ENCODE measurements at places on chromosomes 5 and 9.

DNA sequence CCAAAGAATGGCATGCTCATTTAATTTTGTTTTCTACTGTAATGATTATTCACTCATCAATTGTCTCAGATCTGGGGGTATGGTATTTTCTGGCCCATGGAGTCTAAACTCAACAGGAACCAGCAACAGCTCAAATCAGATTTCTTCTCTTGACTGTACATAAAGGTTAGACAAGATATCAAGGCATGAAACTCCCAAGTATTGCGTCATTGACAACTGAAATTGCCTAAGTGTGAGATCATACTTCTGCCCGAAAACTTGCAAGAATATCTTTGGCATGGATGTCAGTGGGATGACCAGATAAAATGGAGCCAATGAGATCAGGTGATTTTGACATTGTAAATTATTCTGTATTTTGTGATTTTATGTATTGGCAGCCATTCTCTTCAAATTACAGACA lies 141.7 kb upstream of the STK32A start:
- no peak for DNase-seq

GRCh38 chr5:28398185-28398584 lies 1359.8 kb upstream of the CDH9 start:
- DNase-seq, result no peak

DNA sequence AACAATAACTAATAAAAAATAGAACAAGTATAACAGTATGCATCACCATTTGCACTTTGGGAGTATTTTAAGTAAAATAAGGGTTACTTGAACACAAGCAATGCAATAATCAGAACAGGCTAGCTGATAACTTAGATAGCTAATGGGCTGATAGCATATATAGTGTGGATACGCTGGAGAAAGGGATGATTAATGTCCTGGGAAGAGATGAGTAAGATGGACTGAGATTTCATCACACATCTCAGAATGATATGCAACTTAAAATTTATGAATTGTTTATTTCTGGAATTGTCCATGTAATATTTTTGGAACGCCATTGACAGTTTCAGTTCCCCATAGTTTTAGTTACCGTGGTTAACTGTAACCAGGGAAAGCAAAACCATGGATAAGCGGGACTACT lies 173.6 kb downstream of the ISL1 start:
- no peak for DNase-seq

DNA sequence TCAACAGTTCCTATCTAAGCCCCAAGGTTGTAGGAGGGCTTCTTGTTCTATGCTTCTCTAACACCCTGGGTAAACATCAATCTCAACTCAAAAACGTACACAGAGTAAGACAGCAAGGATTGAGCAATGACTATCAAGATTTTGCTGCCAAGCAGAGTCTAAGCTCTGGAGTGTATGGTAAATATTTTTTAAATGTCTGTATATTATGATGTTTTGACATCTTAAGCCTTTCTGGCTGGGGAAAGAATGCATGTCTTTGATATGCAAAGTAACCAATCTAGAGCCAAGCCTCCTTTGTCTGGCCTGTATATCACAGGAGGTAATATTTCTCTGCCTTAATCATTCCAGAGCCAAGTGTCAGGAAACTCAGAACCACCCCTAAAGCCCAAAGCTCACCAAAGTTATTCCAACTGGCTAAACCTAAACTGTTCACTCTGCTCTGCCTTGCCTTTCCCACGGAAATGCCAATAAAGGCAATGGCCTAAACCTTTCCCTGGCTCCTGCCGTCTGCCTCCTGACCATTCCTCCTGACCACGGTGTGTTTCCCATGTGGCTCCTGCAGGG lies 45.2 kb downstream of the YIPF5 start:
- no peak for DNase-seq

GRCh38 chr5:58922461-58923171 lies 339.7 kb downstream of the RAB3C start:
- DNase-seq, result no peak

DNA sequence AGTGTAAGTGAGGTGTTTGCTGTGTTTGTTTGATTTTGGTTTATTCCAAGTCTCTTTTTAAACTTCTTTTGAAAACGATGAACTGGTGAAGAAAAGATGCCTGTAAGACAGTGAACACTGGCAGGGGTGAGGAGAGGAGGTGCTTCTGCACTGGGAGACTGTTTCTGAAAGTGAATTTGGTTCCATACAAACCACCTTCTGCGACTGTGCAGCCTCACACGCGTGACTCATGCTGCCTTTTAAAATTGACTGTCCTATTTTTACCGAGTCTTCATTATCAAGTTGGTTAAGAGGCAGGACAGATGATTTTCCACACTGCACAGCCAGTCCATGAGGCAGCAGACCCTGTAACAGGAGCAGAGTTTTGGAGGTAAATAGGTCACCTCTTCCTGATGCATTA lies 340.6 kb downstream of the MTRR start:
- DNase-seq, result no peak

DNA sequence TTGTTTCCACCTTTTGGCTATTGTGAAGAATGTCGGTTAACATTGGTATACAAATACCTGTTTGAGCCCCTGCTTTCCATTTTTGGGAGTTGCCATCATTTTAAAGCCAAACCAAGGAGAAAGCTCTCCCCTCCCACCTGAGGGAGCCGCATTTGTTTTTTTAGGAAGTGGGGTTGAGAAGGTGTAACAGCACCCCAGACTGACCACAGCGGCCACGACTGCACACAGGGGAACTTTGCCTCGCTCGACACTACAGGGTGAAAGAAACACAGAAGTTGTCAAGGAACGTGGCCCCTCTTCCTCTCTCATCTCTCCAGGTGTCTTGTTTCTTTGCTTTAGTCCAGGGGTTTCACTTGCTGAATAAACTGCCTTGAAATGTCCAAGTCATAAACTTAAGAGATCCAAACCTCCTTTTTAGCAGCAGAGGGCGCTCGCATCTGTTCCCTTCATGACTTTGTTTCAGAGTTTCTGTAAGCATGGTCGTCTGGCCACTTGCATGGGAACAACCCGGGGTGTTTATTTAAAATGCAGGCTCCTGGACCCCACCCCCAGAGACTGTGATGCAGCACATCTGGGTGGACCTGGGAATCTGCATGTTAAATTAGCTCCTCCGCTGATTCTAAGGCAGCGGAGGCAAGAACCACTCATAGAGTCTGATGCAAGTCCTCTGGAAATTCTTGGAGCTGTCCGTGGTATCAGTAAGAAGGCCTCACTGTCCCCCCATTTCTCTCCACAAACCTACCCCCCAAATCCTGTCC lies 2.1 kb upstream of the TTLL11 start:
- no peak for DNase-seq

DNA sequence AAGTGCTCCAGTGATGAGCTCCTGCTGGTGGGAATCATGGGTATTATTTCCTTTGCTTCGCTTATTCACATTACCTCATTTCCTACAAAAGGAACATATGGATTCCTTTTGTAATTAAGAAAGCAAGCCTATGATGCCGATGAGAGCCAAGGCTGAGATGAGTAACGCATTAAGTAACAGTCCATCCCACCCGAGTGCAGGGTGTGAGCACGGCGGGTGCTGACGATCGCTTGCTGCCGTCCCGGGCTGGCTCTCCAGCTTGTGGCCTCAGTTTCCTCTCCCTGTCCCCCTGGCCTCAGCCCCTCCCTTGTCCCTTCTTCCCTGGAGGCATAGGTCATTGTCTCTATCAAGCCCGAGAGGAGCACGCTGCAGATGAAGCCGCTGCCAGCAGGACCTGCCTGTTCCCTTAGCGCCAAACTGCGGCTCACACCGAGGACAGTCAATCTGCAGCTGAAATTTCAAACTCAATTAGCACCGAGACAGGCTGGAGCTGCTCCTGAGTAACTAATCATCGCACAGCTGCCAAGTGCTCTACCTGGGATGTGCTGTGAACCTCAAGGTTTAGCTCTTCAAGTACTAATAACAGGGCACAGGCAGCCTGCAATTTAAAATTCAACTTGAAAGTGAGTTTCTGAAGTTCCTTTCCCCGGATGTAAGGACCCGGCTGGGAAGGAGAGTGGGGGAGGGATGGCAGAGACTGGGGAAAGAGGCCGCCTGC lies 115.2 kb upstream of the RAPGEF1 start:
- no peak for DNase-seq

DNA sequence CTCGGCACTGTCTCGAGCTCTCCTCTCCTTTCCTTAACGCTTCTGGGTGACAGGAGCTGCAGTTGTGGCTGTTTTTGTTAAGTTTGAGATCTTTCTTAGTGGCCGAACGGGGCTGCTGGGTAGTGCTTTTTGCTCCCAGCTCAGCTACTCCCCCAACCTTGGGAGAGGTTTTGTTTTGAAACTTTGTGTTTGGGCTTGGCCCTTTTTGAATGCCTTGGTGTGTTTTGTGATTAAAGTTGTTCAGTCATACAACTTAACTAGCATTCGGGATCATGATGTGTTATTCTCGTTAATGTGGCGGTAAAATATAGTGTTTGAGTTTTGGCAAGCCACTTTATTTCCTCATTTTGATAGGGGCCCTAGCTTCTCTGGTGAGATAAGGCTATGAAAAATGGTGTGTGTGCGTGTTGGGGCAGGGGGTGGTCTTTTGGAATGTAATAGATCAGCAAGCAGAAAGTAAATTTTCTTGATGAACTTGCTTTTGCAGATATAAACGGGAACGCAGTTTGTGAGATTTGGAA lies 1.1 kb downstream of the KDM3B start:
- DNase-seq, result no peak

- DNase-seq, result no peak
Observed at GRCh38 chr9:86600977-86601376, 246.8 kb upstream of the TUT7 start.

DNA sequence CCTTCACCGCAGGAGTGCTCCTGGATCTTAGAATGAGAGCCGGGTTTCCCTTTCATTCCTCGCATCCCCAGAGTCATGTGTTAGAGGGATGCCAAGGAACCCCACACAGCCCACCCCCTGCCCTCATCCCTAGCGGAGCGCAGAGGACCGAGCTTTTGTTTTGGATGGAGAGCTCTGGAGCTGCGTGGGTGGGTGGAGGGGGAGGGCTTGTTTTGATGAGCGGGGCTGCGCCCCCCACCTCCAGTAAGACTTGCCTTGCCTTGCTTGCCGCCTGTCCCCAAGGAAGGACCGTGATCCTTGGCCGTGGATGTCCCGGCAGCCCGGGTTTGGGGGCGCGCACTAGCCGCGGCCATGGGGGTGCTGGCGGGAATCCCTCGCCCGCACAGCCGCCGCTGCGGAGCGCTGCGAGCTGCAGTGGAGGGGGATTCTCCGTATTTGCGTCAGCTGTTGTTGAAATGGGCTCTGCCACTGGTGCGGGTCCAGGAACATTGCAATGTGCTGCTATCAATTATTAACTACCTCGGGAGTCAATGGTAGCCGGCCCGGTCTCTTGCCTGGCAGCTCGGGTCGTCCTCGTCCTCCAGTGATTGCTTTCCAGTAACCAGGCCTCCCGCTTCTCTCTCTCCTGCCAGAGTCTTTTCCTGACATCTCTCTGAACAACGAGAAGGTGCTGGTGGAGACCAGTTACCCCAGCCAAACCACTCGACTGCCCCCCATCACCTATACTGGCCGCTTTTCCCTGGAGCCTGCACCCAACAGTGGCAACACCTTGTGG lies 1.0 kb downstream of the EGR1 start:
- DNase-seq, result no peak

- no peak for DNase-seq
Observed at GRCh38 chr9:36902861-36903524, 131.1 kb downstream of the PAX5 start.

DNA sequence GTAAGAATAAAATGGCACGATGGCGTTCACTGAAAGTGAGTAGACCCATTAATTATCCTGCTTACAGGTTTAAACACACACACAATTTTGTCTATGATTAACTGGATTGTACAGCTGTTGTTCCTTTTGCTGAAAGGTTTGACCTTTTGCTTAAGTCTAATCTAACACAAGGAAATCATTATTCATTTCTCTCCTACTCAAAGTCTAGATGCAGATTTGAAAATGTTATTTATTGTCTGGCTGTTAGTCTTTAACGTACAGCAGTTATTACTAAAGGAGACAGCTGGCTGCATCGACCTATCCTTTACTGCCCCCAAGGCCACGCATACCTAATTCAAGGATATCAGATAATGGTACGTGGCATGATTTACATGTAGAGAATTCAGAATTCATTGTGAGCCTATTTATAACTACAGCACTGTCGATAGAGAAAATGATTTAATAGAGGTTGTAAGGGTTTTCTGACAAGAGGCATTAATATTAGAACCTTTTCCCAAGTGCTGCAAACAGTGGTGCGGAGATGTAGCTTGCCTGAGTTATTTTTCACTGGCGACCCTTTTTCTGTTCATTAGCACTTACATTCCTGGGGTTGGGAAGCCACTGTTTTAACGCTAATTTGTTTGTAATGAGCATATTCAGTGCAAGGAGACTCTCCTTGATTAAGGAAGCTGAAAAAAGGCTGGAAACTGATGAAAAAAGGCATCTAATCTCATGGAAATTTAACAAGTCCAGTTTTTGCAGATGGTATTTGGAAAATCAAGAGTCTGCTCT lies 368.4 kb upstream of the GRAMD2B start:
- DNase-seq, result no peak

GRCh38 chr5:56774957-56775356 lies 40.4 kb upstream of the MAP3K1 start:
- no peak for DNase-seq

- no peak for DNase-seq
Observed at GRCh38 chr9:69571032-69571431, 101.1 kb downstream of the APBA1 start.

- no peak for DNase-seq
Observed at GRCh38 chr9:761176-761792, 80.2 kb upstream of the DMRT1 start.

GRCh38 chr9:96350866-96351265 lies 32.6 kb downstream of the SLC35D2 start:
- DNase-seq, result no peak

DNA sequence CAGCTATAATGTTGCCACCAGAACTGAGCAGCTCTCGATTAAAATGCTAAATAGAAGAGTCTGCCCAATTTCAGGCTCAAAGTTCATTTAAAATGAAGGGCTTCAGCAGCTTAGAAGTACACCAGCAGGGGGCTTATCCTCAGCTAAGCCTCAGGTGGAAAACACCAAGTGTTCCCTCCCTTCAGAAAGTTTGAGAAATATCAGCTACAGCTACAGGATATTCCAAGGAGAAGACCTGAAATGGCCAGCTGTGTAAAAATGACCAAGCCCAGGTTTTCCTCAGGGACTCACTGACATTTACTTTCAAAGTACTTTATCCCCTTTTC lies 395.4 kb downstream of the DTWD2 start:
- DNase-seq, result no peak

GRCh38 chr9:32384002-32384363 lies 460 bp upstream of the ACO1 start:
- DNase-seq, result no peak

Data from effector memory CD4-positive, alpha-beta T cell (primary cell).